Stimulated activated CD8-positive, alpha-beta memory T cell treated with anti-CD3 and anti-CD28 coated beads, Interleukin-15, amount 100 ng/mL, for 4 hours (primary cell): ENCODE measurements at places on chromosomes 3 and 15.

GRCh38 chr3:95810462-95810861 is 1003.9 kb upstream of the EPHA6 start:
- DNase-seq = no peak

DNA sequence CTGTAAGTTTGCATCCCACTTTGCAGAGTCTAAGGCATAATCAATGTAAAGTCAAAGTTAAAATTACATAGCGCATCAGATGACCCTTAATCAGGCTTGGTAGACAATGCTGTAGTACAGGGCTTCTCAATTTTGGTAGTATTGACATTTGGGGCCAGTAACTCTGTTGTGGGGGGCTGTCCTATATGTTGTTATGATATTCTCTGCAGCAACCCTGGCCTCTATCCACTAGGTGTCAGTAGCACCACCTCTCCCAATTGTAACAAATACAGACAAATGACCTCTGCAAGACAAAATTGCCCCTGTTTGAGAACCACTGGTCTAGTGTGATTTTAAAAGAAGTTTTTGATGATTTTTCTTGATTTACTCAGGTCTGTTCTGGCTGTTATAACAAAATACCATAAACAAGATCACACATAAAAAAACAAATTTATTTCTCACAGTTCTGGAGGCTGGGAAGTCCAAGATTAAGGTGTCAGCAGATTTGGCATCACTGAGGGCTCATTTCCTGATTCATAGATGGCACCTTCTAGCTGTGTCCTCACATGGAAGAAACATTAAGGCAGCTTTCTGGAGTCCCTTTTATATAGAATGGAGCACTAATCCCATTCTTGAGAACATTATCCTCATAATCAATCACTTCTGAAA is 37.6 kb upstream of the SLC9A9 start:
- no peak for DNase-seq

DNA sequence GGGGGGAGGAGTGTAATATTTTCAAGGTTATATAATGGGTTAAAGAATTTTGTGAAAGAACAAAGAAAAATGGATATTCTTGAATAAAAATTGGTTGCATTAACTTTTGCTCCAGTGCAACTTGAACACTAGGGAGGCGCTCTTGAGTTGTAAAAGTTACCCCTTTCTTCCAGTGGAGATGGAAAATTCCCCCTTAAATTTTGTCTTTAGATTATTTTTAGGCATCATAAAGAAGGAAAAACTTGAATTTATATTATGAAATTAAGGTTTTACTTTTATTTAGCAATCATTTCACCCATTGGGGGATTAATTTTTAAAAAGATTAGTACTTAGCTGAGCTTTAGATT is 550 bp upstream of the CHD2 start:
- DNase-seq = no peak

GRCh38 chr3:177816667-177817208 is 619.5 kb upstream of the TBL1XR1 start:
- DNase-seq = no peak

- no peak for DNase-seq
These were observed 295.9 kb downstream of the CADM2 start for GRCh38 chr3:85254738-85255137.

DNA sequence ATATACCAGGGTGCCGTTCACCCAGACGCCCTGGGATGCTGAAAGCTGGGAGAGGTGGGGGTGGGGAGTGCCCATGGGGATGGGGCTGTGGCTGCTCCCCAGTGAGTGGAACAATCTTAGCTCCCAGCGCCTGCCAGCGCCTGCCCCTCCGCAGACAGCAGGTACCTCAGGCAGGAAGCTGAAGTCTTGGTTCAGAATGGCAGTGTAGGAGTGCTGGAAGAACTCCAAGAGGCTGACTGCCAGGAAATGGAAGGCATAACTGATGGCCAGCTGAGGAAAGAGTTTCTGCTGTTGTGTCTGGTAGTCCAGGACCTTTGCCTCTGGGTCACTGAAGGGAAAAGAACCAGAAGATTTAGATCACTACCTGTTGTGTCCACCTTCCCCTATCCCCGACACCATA is 8.4 kb downstream of the ACOX2 start:
- no peak for DNase-seq

GRCh38 chr3:129006864-129007263 is 5.8 kb downstream of the EFCC1 start:
- no peak for DNase-seq

- no peak for DNase-seq
These were observed 201.2 kb upstream of the NSMCE3 start for GRCh38 chr15:29470794-29471193.

DNA sequence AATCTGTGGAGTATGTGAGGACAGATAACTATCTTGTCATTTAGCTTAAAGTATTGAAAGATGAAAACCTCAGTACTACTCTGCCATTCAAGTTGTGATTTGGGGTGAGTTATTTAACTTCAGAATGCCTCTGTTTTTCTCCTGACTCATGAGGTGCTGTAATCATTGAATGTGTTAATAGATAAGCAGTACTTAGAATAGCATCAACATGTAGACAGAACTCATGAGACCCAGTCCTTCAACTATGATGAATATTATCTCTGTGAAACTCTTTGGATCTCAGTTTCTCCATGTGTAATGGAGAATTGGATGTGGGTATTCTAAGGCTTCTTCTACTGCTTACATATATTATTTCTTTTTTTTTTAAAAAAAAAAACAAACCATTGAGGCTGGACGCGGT is 431.4 kb downstream of the GRM7 start:
- no peak for DNase-seq

- DNase-seq = no peak
These were observed 13.1 kb upstream of the ANP32A start for GRCh38 chr15:68833700-68834331.

GRCh38 chr3:159319156-159319555 is 517.3 kb downstream of the MFSD1 start:
- no peak for DNase-seq

GRCh38 chr15:33283576-33283975 is 27.2 kb upstream of the RYR3 start:
- no peak for DNase-seq

- DNase-seq = no peak
These were observed 5.3 kb downstream of the RBM15B start for GRCh38 chr3:51396401-51396800.

GRCh38 chr15:46502667-46503066 is 867.8 kb downstream of the SQOR start:
- DNase-seq = no peak

GRCh38 chr3:8767256-8767666 is 2.2 kb downstream of the OXTR start:
- no peak for DNase-seq

DNA sequence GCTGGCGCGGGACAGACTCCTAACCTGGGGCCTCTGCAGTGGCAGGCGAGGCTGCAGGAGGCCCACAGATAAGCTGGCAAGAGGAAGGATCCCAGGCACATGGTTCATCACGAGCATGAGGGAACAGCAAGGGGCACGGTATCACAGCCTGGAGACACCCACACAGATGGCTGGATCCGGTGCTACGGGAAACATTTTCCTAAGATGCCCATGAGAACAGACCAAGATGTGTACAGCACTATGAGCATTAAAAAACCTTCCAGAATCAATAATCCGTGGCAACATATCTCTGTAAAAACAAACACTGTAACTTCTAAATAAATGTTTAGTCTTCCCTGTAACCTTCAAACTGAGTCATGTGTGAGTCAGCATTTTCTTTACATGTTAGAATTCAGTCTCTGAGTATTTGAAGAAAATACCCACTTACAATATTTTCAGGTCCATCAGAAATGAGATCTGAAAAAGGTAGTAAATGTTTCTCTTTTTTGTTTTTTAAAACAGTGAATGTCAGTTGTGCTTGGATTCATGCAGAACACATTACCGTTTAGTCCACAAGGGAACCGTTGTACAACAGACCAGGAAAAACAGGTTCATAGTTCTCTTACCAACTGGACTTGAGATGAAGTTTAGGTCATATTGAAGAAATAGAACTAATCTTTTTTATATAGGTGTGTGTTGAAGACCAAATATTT is 75.9 kb downstream of the BOC start:
- DNase-seq = no peak

DNA sequence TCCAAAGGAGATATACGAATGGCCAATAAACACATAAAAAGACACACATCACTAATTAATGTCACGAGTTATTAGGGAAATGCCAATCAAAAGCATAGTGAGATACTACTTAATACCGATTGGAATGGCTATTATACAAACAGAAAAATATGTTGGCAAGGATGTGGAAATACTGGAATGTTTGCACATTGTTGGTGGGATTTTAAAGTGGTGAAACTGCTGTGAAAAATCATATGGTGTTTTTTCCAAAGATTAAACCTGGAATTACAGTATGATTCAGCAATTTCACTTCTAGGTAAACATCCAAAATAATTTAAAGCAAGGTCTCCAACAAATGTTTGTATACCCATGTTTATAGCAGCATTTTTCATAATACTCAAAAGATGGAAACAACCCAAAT is 765.5 kb downstream of the VGLL3 start:
- DNase-seq = no peak

DNA sequence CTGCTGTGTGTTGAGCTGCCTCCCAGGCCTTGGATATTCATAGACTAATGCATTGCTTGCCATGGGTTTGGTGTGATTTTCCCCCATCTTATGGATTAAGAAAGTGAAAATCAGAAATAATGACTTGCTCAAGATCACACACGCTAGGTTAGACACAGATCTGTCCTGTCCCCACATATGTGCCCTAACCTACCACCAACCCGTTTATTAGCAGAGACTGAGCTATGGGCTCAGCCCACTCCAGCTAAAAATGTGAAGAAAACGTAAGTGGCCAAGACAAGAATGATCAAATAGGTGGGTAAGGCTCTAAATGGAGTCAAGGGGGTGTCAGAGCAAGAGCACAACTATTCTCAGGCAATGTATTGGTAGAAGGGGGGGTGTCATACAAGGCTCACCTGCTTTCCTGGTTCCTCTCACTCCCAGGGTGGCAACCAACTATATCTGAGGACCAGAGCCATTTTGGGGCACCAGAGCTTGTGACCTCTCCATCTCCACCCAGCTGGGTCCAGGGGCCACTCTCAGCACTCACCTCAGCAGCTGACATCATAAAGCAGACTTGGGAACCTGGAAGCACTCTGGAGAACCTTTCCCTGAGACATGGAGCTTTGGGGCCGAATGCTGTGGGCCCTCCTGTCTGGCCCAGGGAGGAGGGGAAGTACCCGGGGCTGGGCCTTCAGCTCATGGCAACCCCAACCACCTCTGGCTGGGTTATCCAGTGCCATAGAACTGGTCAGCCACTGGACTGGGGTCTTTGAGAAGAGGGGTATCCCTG is 1.4 kb downstream of the HEMK1 start:
- DNase-seq = no peak

DNA sequence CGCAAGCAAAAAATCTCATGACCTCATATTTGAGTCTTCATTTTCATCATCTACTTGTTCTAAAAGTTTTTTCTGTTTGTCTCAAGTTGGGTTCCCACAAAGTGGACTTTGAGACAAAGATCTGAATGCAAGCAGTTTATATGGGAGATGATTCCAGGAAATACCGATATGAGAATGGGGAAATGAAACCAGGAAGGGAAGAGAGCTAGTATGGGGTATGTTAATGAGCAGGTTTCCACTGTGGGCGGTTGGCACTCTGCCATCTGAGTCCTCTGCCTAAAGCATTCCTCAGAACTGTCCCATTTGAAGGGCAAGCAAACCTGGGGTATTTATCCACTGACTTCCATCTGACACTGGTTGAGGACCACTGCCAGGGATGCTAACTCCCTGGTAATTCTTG is 8.8 kb downstream of the ADPRH start:
- DNase-seq = no peak

DNA sequence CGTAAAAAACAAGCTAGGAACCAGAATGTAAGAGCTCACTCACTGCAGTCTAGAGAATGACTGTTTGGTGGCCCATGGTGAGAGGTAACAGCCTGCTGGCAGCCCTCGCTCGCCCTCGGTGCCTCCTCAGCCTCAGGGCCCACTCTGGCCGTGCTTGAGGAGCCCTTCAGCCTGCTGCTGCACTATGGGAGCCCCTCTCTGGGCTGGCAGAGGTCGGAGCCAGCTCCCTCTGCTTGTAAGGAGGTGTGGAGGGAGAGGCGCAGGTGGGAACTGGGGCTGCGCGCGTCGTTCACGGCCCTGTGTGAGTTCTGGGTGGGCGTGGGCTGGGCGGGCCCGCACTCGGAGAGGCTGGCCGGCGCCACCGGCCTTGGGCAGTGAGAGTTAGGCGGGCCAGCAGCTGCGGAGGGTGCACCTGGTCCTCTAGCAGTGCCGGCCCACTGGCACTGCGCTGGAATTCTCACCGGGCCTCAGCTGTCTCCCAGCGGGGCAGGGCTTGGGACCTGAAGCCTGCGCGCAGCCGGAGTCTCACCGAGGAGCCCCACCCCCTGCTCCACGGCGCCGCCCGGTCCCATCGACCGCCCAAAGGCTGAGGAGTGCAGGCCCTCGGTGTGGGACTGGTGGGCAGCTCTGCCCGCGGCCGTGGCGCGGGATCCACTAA is 420.6 kb downstream of the RBMS3 start:
- DNase-seq = no peak

GRCh38 chr15:93268066-93268465 is 179.1 kb upstream of the RGMA start:
- DNase-seq = no peak

- no peak for DNase-seq
These were observed 302.9 kb upstream of the TRIM42 start for GRCh38 chr3:140375002-140375401.

GRCh38 chr3:133747907-133748639 is 1.9 kb downstream of the TF start:
- DNase-seq = no peak

DNA sequence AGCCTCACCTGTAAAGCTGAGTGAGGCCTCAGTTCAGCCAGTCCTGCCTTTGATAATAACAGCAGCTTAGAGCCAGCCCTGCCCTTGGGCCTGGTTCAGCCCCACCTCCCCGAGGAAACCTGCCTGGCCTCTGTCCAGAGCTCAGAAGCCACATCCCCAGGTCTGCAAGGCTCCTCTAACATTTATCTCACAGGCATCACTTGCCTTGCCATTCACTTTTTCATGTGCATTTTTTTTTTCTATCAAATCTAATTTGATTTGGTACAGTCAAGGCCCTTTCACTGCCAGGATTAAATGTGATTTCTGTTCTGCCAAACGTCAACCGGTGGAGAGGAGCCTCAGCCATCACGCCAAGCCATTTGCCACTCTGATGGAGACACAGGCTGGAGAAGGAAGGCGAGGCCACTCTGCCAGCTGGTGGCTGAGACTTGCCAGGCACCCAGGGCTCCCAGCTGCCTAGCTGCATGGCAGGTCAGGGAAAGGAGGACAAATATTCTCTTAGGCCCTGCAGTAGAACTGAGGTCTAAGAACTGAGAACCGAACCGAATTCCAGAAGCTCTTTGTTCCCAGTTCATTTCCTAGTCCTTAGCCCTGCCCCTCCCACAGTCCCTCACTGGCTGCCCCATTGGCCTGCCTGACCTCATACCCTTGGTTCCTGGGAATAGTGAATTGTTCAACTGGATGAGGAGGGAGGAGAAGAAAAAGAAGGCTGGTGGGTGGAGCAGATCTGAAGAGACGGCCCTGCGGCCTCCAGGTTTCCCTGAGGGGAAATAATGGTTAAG is 76.4 kb downstream of the SPSB4 start:
- no peak for DNase-seq

GRCh38 chr3:115169808-115170207 is 22.7 kb upstream of the ZBTB20 start:
- DNase-seq = no peak
